ENCODE measurements at places on chromosomes 2 and 18.

DNA sequence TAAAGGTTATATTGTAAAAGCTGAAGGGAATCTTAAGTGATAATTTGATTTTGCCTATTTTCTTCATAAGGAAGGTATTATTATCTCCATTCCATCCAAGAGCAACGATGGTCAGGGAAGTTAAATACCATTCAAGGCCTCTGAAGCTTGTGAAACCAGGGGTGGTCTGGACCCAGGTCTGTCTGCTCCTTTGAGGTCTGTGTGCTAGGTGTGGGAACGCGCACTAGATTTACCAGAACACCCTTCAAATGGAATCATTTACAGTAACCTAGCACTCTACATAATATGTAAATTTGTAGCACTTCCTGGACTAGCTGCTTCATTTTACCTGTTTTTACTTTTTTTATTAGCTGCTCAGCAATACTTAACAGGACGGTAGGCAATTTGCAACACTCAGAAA is 6.4 kb upstream of the TRIB2 start:
- no peak for DNase-seq

GRCh38 chr2:209460151-209460761 is 36.4 kb downstream of the MAP2 start:
- no peak for DNase-seq

DNA sequence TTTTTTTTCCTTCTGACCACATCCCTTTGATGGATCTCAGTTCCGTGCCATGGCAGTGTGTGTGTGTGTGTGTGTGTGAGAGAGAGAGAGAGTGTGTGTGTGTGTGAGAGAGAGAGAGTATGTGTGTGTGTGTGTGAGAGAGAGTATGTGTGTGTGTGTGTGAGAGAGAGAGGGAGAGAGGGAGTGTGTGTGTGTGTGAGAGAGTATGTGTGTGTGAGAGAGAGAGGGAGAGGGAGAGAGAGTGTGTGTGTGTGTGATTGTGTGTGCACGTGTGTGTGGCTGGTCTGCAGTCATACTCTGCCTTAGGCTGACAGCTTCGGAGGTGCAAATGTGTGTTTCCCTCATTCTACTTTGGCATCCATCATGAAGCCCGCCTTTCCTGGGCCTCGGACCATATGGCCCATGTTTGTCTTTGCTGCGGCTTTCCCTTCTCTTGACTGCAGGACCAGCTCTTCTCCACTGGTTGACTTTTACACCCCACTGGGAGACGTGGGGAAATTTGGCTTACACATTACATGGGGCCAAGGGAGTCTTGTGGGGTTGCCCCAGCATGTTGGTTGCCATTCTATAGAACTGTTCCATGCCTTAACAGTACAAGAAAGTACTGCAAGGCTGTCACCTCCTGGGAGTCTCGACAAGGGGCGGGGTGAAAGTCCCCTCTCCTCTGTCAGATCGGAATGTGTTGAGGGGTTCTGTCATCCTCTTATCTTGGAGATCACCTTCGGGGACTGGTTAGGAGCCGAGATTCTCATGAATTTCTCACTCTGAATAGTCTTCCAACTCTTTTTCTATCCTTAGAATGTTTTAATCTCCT is 21.6 kb downstream of the TSN start:
- no peak for DNase-seq

DNA sequence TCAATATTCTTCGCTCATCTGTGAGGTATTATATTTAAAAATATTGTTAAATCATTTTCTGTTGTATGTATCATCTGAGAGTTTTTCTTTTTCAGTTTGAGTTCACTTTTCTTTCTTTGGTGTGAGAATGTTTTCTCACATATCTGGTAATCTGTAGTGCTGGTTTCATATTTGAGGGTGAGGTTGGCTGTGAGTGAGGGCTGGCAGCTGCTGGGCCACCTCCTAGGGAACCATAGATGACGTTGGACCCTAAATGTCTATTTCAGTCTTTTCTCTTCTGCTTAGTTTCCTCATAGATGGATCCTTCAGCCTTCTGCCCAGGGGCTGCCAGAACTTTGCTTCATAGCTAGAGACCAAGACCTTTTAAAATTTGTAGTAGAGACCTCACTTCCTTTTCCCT is 33.5 kb downstream of the MGAT5 start:
- no peak for DNase-seq

GRCh38 chr2:105625632-105626031 is 119.1 kb upstream of the NCK2 start:
- no peak for DNase-seq

DNA sequence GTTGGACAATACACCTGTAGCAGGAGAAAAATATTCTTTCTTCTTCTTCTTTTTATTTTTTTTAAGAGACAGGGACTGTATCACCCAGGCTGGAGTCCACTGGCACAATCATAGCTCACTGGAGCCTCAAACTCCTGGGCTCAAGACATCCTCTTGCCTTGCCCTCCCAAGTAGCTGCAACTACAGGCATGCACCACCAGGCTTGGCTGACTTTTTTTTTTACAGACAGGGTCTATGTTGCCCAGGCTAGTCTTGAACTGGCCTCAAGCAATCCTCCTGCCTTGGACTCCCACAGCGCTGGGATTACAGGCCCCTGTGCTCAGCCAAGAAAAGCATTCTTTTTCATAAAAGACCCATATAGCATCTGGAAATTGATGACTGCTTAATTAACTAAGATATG is 17.1 kb upstream of the ARHGAP28 start:
- DNase-seq = no peak

DNA sequence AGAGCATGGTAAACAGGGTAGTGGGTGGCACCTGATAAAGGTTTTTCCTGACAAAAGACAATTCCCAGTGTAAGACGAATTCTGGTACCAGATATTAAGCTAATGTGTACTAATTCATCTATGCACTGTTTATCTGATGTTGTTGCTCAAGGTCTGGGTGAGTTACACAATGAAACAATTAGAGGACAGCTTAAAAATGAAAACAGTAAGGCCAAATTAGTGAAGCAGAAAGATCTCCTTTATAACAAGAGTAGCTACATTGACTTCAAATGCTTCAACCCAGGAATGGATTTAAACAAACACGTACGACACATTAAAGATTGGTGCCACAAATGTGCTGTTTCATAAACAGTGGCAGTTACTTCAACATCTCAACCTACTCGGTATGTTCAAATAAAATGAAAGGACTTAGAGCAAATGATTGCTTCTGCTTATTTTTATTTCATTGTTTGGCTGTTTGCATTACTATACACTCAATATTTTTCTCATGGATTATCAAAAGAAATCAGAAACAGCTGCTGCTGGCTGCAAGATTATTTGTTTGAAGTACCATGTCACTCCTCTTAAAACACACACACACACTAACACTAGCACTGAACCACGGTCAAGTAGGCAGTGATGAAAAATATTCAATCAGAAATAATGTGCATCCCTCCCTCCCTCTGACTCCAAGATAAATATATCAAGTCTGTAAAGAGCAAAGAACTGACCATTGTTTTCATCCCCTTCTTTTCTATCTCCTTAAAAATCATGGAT is 94.4 kb upstream of the RND3 start:
- DNase-seq = no peak

DNA sequence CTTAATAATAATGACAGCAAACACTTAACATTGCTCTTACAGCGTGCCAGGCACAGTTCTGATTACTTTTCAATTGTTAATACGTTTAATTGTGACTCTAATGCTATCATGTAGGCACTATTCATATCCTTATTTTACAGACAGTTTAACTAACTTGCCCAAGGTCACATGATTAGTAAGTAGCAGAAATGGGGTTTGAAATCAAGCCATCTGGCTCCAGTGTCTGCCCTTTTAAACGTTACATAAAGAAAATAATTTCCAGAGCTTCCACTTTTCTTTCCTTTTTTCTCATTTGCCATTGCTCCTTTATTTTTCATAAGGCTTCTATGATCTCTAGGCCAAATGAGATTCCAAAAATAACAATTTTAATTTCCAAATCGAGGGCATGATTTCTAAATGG is 50.6 kb upstream of the IKZF2 start:
- no peak for DNase-seq

DNA sequence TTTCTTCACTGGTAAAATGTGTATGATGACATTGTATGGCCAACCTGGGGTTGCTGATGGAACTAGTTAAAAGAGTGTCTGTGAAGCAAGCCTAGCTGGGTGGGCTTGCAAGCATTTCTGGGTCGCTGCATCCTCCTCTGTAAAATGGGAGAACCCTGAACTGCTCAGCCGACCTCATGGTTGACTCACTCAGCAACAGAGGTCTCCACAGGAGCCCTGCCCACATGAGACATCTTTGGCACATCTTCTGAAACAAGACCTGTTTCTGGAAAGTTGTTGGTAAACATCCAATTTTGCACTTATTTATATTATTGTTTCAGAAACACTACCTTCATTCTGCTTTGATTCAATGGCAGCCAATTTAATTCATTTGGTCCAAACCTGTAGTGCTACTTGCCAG is 52.6 kb downstream of the BCL11A start:
- no peak for DNase-seq

- DNase-seq = no peak
Measured at GRCh38 chr2:35864141-35864540, 491.4 kb upstream of the CRIM1 start.

DNA sequence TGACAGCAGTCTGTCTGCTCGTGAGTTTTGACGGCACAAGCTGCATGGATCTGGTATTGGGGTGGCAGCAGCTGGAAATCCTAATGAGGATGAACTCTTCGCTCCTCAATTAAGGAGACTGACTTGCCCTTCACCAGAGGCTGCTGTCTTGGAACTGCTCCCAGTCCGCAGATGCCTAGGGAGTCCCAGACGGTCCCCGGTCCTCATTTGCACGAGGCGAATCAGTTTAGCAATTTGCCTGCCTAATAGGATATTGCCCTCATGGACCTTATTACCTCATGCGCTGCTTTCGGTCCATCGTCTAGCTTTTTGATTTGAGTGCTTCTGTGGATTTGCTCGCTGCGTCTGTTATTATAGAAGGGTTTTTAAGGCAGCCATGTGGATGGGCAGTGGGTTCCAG is 40.6 kb downstream of the ASAP2 start:
- DNase-seq = no peak

DNA sequence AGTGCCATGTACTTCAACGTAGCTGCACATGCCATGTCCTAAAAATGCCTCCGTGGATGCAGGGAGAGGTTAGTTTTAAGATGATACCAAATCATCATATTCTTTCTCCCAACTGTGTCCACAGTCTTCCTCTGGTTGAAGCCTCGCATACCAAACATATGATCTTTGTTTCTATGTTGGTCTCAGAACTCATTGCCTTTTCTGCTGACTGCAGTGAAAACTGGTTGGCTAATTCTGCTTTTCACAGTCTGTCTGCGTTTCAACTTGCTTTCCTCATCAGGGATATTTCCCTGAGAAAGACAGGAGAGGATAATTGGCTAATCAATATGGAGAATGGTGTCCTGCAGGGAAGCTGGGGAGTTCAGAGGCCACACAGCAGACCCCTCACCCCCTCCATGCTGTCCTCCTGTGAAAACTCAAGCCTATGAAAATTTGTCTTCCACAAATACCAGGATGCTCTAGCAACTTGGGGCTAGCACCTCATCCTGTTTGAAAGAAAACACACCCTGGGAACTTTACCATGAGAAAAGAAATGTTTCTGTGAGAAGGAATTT is 192.2 kb upstream of the PXDN start:
- no peak for DNase-seq

GRCh38 chr2:96374211-96374951 is 38.8 kb downstream of the NCAPH start:
- DNase-seq = no peak

DNA sequence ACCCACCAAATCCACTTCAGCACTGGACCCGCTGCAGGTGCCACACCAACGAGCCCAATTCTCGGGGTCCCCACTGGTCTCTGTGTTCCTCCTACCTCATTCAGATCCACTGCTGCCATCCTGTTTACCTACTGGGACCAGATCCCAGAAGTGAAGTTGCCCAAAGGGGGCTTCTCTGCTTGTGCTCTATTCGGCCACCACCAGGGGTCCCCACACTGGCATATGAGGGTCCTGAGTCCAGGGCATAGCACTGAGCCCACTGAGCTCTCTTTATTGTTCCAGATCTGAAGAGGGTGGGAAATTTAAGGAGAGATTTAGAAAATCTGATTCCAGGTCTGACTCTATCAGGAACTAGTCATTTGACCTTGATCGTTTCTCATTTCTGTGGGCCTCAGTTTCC is 2.4 kb downstream of the GPR45 start:
- DNase-seq = no peak

GRCh38 chr2:193868833-193869232 is 1674.1 kb upstream of the TMEFF2 start:
- no peak for DNase-seq

GRCh38 chr18:59514203-59514602 is 155.1 kb upstream of the LMAN1 start:
- no peak for DNase-seq

DNA sequence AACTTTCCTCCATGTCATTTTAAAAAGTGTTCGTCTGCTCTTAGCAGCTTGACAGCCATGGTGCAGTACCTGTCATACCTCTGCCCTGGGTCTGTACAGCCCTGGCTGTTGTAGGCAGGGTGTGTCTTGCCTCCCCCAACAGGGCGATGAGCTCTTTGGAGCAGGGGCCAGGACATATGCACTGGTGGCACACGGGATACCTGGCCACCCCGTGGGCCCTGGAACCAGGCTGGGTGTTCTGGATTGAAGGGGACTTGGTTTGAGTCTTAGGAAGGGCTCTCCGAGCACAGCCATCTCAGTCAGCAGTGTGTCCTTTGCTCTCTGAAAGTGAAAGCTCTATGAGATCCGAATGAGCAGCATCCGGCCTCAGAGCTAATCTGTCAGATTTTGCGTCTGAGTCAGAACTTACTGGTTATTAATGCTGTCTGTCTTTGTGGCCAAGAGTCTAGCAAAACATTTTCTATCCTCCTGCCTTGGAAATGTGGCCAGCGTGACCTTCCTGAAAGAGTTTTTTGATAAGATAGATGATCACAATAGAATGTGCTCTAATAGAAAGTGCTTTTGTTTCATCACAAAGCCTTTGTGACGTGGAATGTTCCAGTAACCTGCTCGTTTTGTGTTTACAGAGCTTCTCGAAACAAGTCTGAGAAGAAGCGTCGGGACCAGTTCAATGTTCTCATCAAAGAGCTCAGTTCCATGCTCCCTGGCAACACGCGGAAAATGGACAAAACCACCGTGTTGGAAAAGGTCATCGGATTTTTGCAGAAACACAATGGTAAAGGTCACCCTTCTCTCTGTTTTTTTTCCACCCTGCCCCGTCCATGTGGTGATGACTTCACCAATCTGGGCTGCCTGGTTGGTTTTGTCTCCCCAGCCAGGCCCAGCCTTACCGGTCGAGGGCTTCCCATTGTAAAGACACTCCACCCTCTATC is 77.3 kb upstream of the RPL31 start:
- peak; percentile 6 for DNase-seq

DNA sequence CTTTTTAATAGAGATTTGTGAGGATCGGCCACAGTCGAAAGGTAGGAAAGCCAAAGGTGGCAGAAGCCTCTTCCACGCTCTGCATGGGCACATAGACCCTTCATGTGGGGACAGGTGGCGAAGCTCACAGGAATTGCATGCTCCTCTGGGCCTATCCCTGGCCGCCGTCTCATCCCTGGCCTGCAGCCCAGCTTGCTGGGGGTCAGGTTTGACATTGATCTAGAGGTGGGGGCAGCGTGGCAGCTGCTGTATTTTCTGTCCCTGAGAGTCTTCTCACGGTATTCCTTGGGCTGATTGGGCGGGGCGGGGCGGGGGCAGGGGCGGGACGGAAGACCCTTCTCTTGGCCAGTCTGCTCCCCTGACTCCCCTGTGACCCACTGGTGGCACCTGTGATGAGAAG is 48.9 kb downstream of the STK25 start:
- DNase-seq = no peak

GRCh38 chr2:238159071-238159539 is 335 bp downstream of the ERFE start:
- DNase-seq = no peak
